Dermis blood vessel endothelial cell (primary cell): ENCODE measurements at places on chromosomes 1 and 21.
A peak's percentile ranks its signal among the peaks of the same experiment; 100 is the strongest.

DNA sequence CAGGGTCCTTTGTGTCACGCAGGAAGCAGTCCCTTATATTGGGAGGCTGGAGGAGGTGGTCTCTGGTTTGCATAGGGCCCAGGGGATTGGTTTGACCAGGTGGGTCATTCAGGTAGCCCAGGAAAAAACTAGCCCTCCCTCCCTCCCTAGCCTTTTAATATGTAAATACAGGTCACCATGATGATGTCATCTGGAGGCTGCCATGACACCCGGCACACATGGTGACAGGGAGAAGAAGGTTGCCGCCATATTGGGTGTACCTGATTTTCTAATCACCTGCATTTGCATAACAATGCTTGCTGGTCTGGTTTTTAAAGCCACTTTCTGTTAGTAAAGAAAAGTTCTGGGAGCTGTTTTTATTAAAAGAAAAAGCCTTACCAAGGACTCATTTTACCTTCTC is 791.0 kb upstream of the ADGRL4 start:
- DNase-seq: no peak

- DNase-seq: no peak
Measured at GRCh38 chr21:46052703-46053651, 44.9 kb upstream of the COL6A2 start.

GRCh38 chr1:57019236-57019839 is 53.5 kb upstream of the C8B start:
- DNase-seq: no peak

- DNase-seq: no peak
Measured at GRCh38 chr1:100440075-100440809, 87.9 kb downstream of the CDC14A start.

DNA sequence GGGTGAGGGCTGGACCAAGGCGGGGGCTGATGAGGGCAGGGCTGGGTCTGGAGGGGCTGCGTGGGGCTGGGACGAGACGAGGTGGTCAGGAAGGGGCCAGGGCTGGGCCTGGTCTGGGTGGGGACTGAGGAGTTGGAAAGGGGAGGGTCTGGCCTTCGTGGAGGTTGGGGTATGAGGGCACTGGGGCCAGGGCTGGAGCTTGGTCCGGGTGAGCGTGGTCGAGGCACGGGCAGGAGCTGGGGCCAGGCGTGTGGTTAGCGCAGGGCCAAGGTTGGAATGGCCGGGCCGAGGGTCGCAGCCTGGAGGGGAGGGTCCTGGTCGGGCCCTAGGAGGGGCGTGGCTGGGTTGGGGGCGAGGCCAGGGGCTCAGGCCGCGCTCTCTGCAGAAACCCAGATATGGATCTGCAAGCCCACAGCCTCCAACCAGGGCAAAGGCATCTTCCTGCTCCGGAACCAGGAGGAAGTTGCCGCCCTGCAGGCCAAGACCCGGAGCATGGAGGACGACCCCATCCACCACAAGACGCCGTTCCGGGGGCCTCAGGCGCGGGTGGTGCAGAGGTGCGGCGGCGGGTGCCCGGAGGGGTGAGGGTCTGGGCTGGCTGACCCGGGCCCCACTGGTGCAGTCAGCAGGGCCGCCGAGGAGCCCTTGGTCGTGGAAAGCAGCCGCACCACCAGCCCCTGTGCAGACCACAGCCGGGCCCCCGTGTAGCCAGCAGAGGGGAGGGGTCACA is 9.0 kb downstream of the TTLL10 start:
- no peak for DNase-seq

- DNase-seq: no peak
Measured at GRCh38 chr1:162166917-162167615, 97.6 kb downstream of the NOS1AP start.

DNA sequence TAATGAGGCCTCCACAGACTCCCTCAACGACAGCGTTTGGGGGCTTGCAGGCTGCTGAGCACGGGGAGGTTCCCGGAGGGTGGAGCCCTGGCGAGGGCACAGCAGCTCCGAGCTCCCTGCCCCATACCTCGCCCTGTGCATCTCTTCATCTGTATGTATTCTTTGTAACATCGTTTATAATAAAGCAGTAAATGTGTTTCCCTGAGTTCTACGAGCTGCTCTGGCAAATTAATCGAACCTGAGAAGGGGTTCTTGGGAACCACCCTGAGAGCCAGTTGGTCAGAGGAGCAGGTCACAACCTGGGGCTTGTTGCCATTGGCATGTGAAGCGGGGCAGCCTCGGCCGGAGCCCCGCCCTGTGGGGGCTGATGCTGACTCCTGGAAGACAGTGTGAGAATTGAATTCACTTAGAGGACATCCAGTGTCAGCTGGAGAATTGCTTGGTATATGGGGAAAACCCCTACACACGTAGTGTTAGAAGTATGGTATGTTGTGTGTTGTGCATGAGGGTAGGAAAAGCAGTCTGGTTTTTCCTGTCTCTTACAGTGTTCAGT is 11.5 kb downstream of the SLC37A1 start:
- DNase-seq: no peak

DNA sequence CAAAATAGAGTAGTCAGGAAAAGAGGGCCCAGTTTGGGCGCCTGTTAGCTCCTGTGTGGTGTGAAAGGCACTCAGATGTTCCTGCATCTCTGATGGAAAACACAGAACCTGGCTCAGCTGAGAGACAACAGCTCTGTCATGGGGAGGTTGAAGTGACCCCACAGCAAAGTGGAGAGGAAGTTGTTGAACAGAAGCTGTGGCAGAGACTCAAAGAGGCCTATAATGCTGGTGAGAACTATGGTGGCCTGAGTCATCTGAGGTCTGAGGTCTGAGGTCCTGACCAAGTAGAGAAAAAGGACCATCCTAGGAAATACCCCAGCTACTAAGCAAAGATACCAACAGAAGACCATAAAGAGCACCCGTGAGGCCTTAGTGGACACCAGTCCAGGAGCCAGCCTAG is 45.6 kb upstream of the JAK1 start:
- DNase-seq: no peak

DNA sequence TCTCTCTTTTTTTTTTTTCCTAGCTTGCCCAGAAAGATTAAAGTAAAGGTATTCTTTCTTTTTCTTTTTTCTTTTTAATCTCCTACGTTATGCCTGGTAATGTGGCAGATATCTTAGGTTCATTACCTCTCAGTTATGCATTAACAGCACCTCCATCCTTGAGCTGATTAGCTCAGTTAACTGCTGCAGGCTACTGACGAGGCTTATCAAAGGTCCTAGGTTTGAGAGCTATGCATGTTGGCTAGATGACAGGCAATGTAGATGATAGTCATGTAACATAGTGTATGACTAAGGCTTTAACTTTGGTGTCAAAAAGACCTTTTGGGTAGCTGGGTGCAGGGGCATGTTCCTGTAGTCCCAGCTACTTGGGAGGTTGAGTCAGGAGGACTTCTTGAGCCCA is 53.7 kb upstream of the CACYBP start:
- DNase-seq: no peak

DNA sequence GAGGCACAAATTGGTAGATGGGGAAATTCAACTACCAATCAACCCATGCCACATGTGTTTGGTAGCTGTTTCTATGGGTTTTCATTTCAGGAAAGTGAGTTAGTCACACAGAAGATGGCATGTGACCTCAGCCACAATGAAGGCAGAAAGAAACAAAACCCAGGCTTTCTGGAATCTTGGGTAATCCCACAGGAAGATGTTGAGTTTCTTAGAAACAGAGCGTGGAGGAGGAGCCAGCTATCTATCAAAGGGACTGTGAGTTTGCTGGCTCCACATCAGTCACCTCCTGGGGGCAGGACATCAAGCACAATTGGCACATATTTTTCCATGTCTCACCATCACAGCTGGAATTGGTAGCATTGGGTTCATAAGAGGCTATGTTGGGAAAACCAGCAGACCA is 188.9 kb upstream of the PLXNA2 start:
- DNase-seq: no peak

DNA sequence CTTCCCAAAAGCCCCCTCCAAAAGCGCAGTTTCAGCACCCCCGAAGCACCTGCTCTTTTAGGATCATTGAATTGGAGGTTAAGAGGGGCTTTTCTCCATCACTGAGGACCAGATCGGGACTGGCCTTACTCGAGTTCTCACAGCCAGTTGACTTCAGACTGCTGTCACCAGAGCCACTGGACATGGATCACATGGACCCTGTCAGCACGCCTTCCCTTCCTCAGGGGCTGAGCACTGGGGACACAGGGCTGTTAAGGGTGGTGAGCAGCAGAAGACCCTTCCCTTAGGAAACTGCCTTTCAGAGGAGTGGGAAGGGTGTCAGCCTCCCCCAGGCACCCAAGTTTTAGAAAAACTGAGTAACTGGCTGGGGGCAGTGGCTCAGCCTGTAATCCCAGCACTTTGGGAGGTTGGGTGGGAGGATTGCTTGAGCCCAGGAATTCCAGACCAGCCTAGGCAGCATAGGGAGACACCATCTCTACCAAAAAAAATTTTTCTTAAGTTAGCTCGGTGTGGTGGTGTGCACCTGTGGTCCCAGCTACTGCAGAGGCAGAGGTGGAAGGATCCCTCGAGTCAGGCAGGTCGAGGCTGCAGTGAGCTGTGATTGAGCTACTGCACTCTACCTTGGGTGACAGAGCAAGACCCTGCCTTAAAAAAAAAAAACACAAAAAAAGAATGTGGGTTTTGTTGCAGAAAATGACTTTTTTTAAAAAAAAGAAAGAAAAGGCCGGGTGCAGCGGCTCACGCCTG is 584 bp upstream of the FGR start:
- DNase-seq: no peak

DNA sequence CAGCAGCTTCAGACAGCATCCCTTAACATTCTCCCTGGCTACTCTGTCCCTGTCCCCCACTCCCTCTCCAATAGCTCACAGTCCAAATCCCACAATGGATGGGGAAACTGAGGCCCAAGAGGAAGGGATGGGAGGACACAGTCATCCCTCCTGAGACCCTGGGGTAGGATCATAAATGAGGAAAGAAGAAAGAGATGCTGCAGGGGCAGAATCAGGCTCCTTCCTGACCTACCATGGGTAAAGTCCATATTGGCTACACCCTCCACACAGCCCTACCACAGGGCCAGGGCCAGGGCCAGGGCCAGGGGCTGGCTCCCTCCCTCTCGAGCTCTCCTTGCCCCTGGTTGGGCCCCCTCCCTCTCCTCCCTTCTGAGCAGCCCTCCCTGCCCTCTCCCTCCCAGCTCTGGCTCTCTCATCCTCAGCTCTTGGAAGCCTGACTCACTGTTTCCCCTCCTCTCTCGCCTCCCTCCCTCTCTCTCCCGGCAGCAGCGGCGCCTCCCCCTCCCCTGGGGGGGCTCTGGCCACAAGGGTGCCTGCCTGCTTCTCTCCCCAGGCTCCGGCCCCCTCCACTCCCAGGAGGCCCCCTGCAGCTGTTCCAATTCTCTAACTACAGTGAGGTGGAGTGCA is 4.9 kb downstream of the AHDC1 start:
- DNase-seq: peak; percentile 79

- no peak for DNase-seq
Measured at GRCh38 chr1:7345516-7345915, 425.6 kb upstream of the VAMP3 start.

DNA sequence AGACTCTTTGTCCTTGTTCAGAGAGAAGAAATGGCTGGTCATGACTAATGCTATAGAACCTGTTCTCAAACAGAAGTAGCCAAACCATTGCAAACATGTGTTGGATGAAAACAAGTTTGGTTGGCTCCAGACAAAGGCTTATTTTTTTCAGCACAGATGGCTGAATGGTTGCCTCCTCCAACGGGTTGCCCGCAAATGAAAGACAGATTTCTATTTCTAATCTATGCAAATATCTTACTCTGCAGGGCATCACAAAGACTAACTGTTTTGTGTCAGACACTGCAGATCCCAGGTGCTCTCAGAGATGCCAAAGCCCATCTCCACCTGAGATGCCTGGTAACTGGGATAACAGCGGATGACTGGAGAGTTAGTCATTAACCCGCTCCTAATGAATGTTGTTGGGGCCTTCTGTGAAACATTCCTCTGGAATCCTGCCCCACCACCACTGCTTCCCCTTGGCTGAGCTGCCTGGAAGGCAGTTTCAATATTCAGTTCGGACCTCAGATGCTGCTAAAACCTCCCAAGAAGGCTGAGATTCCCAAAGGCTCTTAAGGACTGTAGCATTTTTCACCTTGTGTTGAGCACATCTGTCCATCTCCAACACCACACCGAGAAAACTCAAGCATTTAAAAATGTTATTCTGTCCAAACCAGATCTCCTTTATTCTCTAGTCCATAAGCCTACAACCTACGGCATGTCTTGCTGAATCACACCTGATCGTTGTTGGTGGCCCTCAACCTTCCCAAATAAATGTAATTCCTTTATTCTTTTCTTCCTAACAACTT is 104.4 kb downstream of the PTPN14 start:
- DNase-seq: peak; percentile 93

GRCh38 chr1:75396745-75397144 is 214.2 kb downstream of the SLC44A5 start:
- no peak for DNase-seq

- no peak for DNase-seq
Measured at GRCh38 chr1:155037851-155038441, 4.3 kb downstream of the DCST1 start.

DNA sequence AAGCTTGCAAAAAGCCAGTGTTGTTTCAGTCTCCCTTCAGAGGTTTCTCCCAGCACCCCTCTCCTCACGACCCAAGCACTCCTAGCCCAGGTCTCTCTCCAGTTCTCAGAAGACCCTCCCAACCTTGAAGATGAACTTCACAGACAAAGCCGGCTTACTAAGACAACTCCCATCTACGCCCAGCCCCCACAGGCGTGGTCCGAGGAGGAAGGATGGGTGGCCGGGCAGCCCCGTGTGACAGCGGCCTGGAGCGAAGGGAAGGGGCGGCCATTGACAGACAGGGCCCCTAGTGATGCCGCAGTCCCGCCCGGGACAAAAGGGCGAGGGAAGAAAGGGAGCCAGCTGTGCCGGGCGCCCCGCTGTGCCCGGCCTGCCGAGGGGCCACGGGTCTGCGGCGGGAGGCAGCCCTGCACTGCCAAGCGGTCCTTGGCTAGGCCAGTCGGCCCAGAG is 6.9 kb downstream of the PAX7 start:
- no peak for DNase-seq

DNA sequence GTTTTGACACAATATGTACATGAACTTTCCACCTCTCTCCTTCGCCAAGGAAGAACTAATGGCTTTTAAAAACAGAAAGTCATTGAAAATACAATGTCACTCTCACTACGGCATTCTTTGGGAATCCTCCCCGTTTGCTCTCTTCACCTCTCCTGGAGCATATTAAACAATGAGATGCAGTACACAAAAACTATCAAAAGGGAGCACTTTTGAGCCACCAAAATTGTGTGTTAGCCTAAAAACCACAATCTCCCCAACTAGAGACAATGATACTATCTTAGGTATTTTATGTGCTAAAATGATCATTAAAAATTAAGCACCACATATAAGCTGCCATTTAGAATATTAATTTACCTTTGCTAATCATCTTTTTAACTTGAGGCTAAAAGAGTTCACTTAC is 425.5 kb downstream of the KCTD3 start:
- DNase-seq: no peak

- no peak for DNase-seq
Measured at GRCh38 chr1:166307261-166308188, 140.7 kb upstream of the FAM78B start.

- no peak for DNase-seq
Measured at GRCh38 chr1:66435541-66435940, 98.4 kb upstream of the SGIP1 start.

GRCh38 chr1:108828074-108828961 is 28.6 kb downstream of the AKNAD1 start:
- peak; percentile 90 for DNase-seq
